ENCODE measurements at places on chromosomes 7 and 10. TPM values are rescaled to one million over a fixed set of nuclear protein-coding genes. Genes with fewer than 3 reads are reported as not detected.

DNA sequence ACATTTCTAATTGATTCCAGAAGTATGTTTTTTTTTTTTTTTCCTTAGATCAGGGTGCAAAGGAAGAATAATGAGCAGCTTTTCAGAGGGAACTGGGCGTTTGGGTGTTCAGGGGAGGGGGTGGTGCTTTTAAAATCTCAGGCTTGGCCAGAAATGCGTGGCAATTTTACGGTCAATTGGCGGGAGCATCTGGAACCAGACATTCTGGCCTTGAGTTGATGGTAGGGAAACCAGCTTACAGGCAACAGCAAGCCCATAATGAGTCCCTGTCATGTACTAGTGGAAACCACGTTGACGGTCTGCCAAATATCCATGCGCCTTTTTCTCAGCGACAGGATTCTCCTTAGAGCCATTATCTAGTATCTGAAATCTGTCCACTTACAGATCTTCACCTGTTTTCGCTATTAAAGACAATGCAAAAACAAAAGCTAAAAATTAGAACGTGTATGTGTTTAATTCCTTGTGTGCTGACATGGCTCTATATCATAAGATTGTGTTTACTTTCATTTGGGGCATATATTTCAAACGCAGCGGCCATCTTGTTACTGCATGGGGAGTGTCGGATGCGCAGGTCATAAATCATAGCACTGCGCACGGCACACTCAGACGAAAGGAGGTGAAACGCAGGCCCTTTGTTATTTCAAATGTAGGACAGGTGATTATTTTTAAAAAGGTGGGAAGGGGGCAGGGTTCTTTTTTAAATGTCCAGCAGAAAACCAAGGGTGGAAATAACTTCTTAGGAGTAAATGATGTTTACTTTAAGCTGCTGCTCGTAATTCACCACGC lies 209.2 kb downstream of the AGMO start:
- no peak overlapping the region for H3K4me3 ChIP-seq
- no peak for DNase-seq
- H3K36me3 ChIP-seq, result no peaks in the 10 kb centered on the region
- H3K4me1 ChIP-seq, result no peaks in the 10 kb centered on the region

TMEM196 gene
- not detected for total RNA-seq

GDF2 gene
- not detected for total RNA-seq

GRCh38 chr7:84207025-84207424 lies 12.4 kb upstream of the SEMA3A start:
- H3K27me3 ChIP-seq, result no peaks in the 10 kb centered on the region
- no peak overlapping the region for H3K4me3 ChIP-seq
- H3K36me3 ChIP-seq, result no peaks in the 10 kb centered on the region
- DNase-seq, result no peak
- H3K4me1 ChIP-seq, result no peaks in the 10 kb centered on the region
- no peak overlapping the region for H3K27ac ChIP-seq

GRCh38 chr10:68184546-68184945 lies 47.4 kb downstream of the ATOH7 start:
- no peak for DNase-seq
- peaks cover 27% of the 10 kb centered on the region for H3K27me3 ChIP-seq
- H3K27ac ChIP-seq, result no peak overlapping the region

DNA sequence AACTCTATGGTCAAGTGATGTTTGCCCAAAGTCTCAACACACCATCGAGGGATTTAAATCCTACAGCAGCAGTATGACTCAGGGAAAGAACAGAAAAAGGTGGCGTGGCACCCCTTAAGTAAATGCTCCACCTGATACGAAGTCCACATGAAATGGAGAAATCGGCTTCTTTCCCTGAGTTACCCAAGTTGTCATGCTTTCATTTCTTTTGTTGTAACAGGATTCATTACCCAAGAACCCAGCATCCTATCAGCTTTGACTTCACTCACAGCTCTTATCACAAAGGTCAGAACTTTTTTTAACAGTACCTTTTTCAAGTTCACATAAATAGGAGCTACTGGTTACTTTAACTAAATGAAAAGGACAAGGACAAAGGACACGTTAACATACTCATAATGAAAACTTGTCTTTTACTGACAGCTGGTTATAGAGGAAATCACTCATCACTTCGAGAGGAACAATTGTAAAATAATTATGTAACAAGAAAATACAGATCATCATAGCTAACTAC lies 219.8 kb upstream of the FRMD4A start:
- peaks cover 77% of the 10 kb centered on the region for H3K4me1 ChIP-seq
- no peak for DNase-seq
- no peaks in the 10 kb centered on the region for H3K27me3 ChIP-seq
- no peak overlapping the region for H3K4me3 ChIP-seq

GRCh38 chr7:21134631-21135030 lies 293.3 kb upstream of the SP4 start:
- H3K4me1 ChIP-seq, result no peaks in the 10 kb centered on the region
- H3K27me3 ChIP-seq, result peaks cover 2% of the 10 kb centered on the region
- DNase-seq, result no peak
- no peak overlapping the region for H3K27ac ChIP-seq
- H3K4me3 ChIP-seq, result no peak overlapping the region

GRCh38 chr7:108211382-108212201 lies 81.4 kb upstream of the LAMB4 start:
- no peaks in the 10 kb centered on the region for H3K4me1 ChIP-seq
- DNase-seq, result no peak
- H3K27ac ChIP-seq, result no peak overlapping the region
- no peak overlapping the region for H3K4me3 ChIP-seq
- H3K27me3 ChIP-seq, result no peaks in the 10 kb centered on the region

NKX1-2 gene
- total RNA-seq, result not detected

- no peaks in the 10 kb centered on the region for H3K36me3 ChIP-seq
- no peak overlapping the region for H3K27ac ChIP-seq
- no peaks in the 10 kb centered on the region for H3K4me1 ChIP-seq
- H3K27me3 ChIP-seq, result no peaks in the 10 kb centered on the region
These were observed 69.4 kb upstream of the HECTD2 start for GRCh38 chr10:91340613-91341362.

- no peaks in the 10 kb centered on the region for H3K36me3 ChIP-seq
- peaks cover 7% of the 10 kb centered on the region for H3K4me1 ChIP-seq
- no peak for DNase-seq
- no peak overlapping the region for H3K4me3 ChIP-seq
These were observed 58.6 kb downstream of the TPK1 start for GRCh38 chr7:144777005-144777839.

INA gene
- total RNA-seq, result not detected

CPXM2 gene
- not detected for total RNA-seq

SPDYE18 gene
- total RNA-seq, result 0.99 TPM

PLEKHS1 gene
- total RNA-seq, result not detected

STK32C gene
- 19.1 TPM for total RNA-seq

DNA sequence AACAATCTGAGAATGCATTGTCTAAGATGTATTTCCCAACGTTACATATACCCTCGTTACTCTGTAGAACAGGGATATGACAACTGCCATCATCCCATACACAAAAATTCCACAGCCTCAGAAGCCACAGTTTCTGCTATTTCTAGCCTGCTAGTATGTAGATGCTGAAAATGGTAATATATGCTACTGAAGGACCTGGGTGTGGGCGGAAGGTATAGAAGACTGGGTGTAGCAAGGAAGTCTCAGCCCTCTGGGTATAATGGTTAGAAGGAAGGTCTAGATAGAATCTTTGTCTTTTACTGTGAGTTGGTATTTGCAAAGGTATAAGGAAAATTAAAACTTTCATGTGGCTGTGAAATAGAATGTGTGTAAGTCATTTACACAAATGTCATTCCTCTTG lies 79.2 kb upstream of the HPS1 start:
- no peak for DNase-seq
- H3K27me3 ChIP-seq, result peaks cover 3% of the 10 kb centered on the region
- no peak overlapping the region for H3K4me3 ChIP-seq
- H3K27ac ChIP-seq, result no peak overlapping the region
- H3K4me1 ChIP-seq, result no peaks in the 10 kb centered on the region

GRCh38 chr10:30039988-30040387 lies 19.4 kb downstream of the JCAD start:
- H3K36me3 ChIP-seq, result no peaks in the 10 kb centered on the region
- peaks cover 42% of the 10 kb centered on the region for H3K27me3 ChIP-seq
- H3K4me1 ChIP-seq, result peaks cover 4% of the 10 kb centered on the region

NUTM2A gene
- 0.71 TPM for total RNA-seq

- H3K4me1 ChIP-seq, result no peaks in the 10 kb centered on the region
- H3K4me3 ChIP-seq, result no peak overlapping the region
- H3K36me3 ChIP-seq, result no peaks in the 10 kb centered on the region
- peaks cover 1% of the 10 kb centered on the region for H3K27me3 ChIP-seq
- H3K27ac ChIP-seq, result no peak overlapping the region
- no peak for DNase-seq
These were observed 39.8 kb upstream of the ARL4A start for GRCh38 chr7:12647364-12648219.

DYDC2 gene
- not detected for total RNA-seq

LRRN3 gene
- total RNA-seq, result 196 TPM

GRCh38 chr7:142175594-142175993 lies 64.1 kb downstream of the MGAM2 start:
- DNase-seq, result no peak
- H3K27me3 ChIP-seq, result peaks cover 11% of the 10 kb centered on the region
- no peak overlapping the region for H3K4me3 ChIP-seq
- H3K4me1 ChIP-seq, result peaks cover 2% of the 10 kb centered on the region
- H3K27ac ChIP-seq, result no peak overlapping the region

GRCh38 chr10:50567384-50567783 lies 56.4 kb downstream of the SGMS1 start:
- peaks cover 3% of the 10 kb centered on the region for H3K36me3 ChIP-seq
- no peak overlapping the region for H3K27ac ChIP-seq
- H3K27me3 ChIP-seq, result no peaks in the 10 kb centered on the region
- H3K4me3 ChIP-seq, result no peak overlapping the region

GRCh38 chr10:65550761-65551160 lies 1375.1 kb upstream of the LRRTM3 start:
- H3K4me1 ChIP-seq, result no peaks in the 10 kb centered on the region
- H3K4me3 ChIP-seq, result no peak overlapping the region
- no peak for DNase-seq
- H3K27ac ChIP-seq, result no peak overlapping the region

DNA sequence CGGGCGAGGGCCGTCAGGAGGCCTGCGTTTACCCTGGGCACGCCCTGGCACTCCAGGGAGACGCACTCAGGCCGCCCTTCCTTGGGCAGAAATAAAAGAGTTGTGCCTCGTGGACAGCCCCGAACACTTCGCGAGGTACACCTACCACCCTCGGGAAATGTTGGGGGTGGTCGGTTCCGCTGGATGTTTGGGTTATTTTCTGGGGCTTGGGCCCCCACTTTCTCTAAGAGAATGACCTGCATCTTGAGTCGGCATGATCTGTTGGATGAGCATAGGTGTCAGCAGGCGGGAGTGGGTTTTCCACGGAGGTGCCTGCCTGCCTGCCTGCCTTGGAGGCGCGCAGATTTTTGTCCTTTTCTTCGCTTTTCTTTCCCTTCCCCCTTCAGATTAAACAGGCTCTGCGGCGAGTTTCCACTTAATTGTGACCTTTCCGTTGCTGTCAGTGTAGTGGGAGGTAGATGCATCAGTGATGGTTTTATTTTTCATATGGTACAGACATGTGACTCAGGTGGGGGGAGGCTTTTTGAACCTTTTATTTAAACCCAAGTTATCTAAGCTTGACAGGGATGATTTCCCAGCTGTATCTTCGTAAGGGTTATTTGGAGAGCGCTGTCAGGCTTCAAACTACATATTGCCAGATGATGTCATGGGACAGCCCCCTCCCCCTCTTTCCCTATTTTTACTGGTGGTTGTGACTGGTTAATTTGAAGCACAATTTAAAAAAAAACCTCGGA lies 661 bp downstream of the HECTD2 start:
- H3K4me3 ChIP-seq, result peak overlapping the region; percentile 75
- no peaks in the 10 kb centered on the region for H3K36me3 ChIP-seq
- H3K27me3 ChIP-seq, result peaks cover 23% of the 10 kb centered on the region

GRCh38 chr7:37504801-37505200 lies 56.1 kb upstream of the ELMO1 start:
- no peaks in the 10 kb centered on the region for H3K36me3 ChIP-seq
- H3K4me1 ChIP-seq, result no peaks in the 10 kb centered on the region
- H3K27ac ChIP-seq, result no peak overlapping the region
- no peak overlapping the region for H3K4me3 ChIP-seq
- H3K27me3 ChIP-seq, result peaks cover 24% of the 10 kb centered on the region

- H3K4me1 ChIP-seq, result no peaks in the 10 kb centered on the region
- H3K36me3 ChIP-seq, result no peaks in the 10 kb centered on the region
- peaks cover 4% of the 10 kb centered on the region for H3K27me3 ChIP-seq
- DNase-seq, result no peak
- no peak overlapping the region for H3K27ac ChIP-seq
These were observed 142.7 kb downstream of the TRIL start for GRCh38 chr7:28815369-28815927.

DNA sequence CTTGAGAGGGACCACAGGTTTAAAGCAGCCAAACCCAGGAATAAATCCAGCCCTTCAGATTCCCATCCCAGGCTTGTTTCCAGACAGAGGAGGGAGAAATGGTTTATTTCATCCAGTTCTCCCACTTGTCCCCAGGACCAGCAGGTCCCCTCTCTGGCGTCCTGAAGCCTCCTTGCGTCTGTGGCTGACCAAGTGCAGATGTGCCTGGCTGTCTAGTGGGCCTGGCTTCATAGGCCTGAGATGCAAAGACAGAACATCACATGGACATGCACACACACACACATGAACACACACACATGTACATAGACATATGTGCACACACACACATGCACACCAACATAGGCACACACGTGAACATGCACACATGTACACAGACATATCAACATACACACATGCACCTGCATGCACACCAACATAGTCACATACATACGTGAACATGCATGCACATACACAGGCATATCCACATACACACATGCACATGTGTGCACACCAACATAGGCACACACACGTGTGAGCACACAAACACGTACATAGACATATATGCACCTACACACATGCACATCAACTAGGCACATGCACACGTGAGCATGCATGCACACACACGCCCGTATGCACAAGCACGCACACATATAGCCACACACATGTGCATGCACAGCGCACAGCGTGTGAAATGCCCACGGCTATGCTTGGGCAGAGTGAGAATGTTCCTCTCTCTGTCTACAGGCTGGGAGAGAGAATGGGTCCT lies 10.7 kb downstream of the FOXL3 start:
- no peaks in the 10 kb centered on the region for H3K36me3 ChIP-seq
- no peak for DNase-seq
- H3K4me1 ChIP-seq, result no peaks in the 10 kb centered on the region
- H3K27ac ChIP-seq, result no peak overlapping the region

HOXA11 gene
- not detected for total RNA-seq

MMP21 gene
- total RNA-seq, result not detected

- H3K36me3 ChIP-seq, result no peaks in the 10 kb centered on the region
- no peak overlapping the region for H3K4me3 ChIP-seq
- H3K27ac ChIP-seq, result no peak overlapping the region
- peaks cover 7% of the 10 kb centered on the region for H3K27me3 ChIP-seq
These were observed 50.2 kb downstream of the CDK1 start for GRCh38 chr10:60828489-60828852.

Measured in activated CD8-positive, alpha-beta T cell treated with anti-CD3 and anti-CD28 coated beads, Interleukin-2, amount 10 ng/mL, durations not matched to agents 7 days and 5 days (primary cell).